Testis (tissue), 5 donors: ENCODE measurements at places on chromosomes 2 and 18. TPM values are rescaled to one million over a fixed set of nuclear protein-coding genes. Genes with fewer than 3 reads are reported as not detected.
A peak's percentile ranks its signal among the peaks of the same experiment; 100 is the strongest.

- H3K27me3 ChIP-seq: no peaks in the 10 kb centered on the region
- no peaks in the 10 kb centered on the region for H3K4me1 ChIP-seq
- no peak overlapping the region for H3K27ac ChIP-seq
- DNase-seq: no peak
- H3K36me3 ChIP-seq: no peaks in the 10 kb centered on the region
Measured at GRCh38 chr2:181404472-181404871, 52.7 kb upstream of the ITGA4 start.

DNA sequence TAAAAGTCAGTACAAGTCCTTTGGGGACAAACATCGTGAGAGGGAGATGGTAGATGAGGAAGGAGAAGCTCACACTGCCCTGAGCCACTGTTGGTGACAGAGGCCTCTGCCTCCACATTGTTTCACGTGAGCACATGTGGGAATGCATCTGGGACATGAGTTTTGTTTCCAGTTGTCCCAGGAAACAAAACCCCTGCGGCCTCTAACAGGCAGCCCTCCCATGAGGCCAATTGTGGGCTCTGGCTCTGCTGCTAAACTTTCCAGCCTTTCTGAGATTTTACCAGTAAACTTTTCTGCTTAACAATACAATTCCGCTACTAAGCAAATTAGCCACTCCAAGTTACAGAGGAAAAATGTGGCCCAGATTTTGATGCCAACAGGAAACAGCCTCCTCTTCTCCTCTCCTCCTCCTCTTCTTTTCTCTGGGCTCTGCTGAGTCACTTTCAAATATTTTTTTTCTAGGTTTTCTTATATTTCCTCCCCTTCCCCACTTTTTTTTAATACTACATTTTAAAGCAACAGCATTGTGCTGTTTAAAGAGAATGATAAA lies 23.4 kb upstream of the LRRC30 start:
- H3K27me3 ChIP-seq: no peaks in the 10 kb centered on the region
- H3K4me1 ChIP-seq: peaks cover 3% of the 10 kb centered on the region
- no peak overlapping the region for H3K4me3 ChIP-seq
- no peak for DNase-seq
- H3K36me3 ChIP-seq: no peaks in the 10 kb centered on the region

The AGXT gene
- not detected for total RNA-seq

GRCh38 chr18:13545955-13546354 lies 180.4 kb downstream of the FAM210A start:
- no peaks in the 10 kb centered on the region for H3K36me3 ChIP-seq
- peaks cover 1% of the 10 kb centered on the region for H3K4me1 ChIP-seq
- no peak overlapping the region for H3K27ac ChIP-seq
- H3K4me3 ChIP-seq: no peak overlapping the region

- no peak for DNase-seq
- H3K36me3 ChIP-seq: no peaks in the 10 kb centered on the region
- H3K4me1 ChIP-seq: no peaks in the 10 kb centered on the region
- no peak overlapping the region for H3K27ac ChIP-seq
- H3K4me3 ChIP-seq: no peak overlapping the region
- H3K27me3 ChIP-seq: no peaks in the 10 kb centered on the region
Measured at GRCh38 chr2:207483066-207483465, 46.7 kb upstream of the CREB1 start.

The ERBB4 gene
- 47.7 TPM for total RNA-seq

GRCh38 chr2:168545439-168546082 lies 89.5 kb downstream of the CERS6 start:
- no peaks in the 10 kb centered on the region for H3K27me3 ChIP-seq
- H3K36me3 ChIP-seq: no peaks in the 10 kb centered on the region
- H3K4me3 ChIP-seq: no peak overlapping the region
- H3K27ac ChIP-seq: no peak overlapping the region
- no peaks in the 10 kb centered on the region for H3K4me1 ChIP-seq
- DNase-seq: no peak

The OSR1 gene
- total RNA-seq: 8.9 TPM

The RDH14 gene
- 37.2 TPM for total RNA-seq

DNA sequence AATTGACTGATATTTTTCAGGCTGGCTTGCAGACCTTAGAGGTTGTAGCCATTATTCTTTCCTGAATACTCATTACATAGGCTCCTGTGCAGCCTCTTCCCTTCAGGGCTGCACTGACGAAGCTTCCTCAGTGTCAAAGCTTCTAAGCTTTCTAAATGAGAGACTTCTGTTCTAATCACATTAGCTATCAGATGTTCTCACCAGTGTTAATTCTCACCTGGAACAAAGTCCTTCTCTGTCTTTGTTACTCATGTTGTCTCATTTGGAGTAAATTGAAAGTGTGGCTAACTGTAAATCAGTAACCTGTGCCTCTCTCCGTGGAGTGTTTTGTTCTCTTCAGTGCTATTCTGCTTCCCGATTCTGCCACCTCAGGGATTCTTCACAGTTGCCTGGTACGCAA lies 76.9 kb downstream of the MC4R start:
- H3K27ac ChIP-seq: no peak overlapping the region
- DNase-seq: no peak
- H3K4me3 ChIP-seq: no peak overlapping the region
- no peaks in the 10 kb centered on the region for H3K4me1 ChIP-seq
- no peaks in the 10 kb centered on the region for H3K36me3 ChIP-seq
- H3K27me3 ChIP-seq: no peaks in the 10 kb centered on the region

DNA sequence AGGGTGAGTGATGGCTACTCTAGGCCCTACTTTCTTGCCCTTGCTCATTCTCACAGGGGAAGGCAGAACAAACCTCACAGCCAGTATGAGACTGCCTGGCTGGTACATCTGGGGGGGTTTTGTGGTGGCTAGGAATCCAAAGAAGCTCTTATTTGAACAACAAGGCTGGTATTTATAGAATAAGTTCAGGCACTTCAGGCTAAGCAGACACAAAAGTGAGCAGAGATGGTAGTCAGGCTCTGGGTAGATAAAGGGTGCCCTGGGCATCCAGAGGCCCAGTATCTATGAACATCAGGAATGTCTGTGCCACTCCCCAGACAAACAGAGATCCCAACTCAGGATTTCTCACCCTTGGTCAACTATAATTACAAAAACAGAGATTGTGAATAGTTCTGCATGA lies 57.2 kb upstream of the RTN4 start:
- H3K27me3 ChIP-seq: no peaks in the 10 kb centered on the region
- no peaks in the 10 kb centered on the region for H3K36me3 ChIP-seq
- H3K27ac ChIP-seq: no peak overlapping the region
- H3K4me1 ChIP-seq: peaks cover 6% of the 10 kb centered on the region

GRCh38 chr2:67459761-67460160 lies 62.6 kb downstream of the ETAA1 start:
- H3K27me3 ChIP-seq: no peaks in the 10 kb centered on the region
- H3K36me3 ChIP-seq: no peaks in the 10 kb centered on the region
- H3K4me3 ChIP-seq: no peak overlapping the region
- DNase-seq: no peak
- no peaks in the 10 kb centered on the region for H3K4me1 ChIP-seq
- H3K27ac ChIP-seq: no peak overlapping the region

DNA sequence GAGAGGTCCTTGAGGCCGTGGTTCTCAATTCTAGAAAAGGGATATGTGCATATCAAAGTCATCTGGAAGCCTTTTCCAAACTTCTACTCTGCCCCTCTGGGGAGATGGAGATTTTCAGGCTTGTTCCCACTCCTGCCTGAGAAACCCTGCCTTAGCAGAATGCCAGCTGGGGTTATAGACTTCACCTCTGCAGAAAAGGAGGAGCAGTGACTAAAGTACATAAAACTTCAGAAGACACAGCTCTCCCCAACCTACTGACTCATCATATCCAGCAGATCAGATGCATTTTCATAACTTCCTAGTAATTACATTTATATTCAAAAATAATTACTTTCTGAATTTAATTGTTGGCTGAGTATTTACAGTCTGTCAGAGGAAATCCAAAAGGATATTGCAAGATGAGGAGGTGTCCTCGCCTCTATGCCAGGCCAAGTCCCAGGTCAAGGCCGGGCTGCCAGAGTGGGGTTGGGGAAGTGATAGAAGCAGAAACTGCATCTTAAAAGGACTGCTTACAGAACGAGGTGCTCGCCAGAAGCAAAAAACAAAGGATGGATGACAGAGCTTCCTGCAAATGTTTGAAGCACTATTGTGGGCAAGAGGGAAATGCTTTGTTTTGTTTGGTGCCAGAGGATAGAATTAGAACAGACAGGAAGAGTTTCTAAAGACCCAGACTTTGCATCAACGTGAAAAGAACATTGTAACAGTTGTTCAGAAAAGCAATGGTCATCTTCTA lies 75.6 kb upstream of the APCDD1 start:
- H3K36me3 ChIP-seq: no peaks in the 10 kb centered on the region
- H3K4me1 ChIP-seq: no peaks in the 10 kb centered on the region
- DNase-seq: no peak
- H3K27me3 ChIP-seq: no peaks in the 10 kb centered on the region
- no peak overlapping the region for H3K27ac ChIP-seq

DNA sequence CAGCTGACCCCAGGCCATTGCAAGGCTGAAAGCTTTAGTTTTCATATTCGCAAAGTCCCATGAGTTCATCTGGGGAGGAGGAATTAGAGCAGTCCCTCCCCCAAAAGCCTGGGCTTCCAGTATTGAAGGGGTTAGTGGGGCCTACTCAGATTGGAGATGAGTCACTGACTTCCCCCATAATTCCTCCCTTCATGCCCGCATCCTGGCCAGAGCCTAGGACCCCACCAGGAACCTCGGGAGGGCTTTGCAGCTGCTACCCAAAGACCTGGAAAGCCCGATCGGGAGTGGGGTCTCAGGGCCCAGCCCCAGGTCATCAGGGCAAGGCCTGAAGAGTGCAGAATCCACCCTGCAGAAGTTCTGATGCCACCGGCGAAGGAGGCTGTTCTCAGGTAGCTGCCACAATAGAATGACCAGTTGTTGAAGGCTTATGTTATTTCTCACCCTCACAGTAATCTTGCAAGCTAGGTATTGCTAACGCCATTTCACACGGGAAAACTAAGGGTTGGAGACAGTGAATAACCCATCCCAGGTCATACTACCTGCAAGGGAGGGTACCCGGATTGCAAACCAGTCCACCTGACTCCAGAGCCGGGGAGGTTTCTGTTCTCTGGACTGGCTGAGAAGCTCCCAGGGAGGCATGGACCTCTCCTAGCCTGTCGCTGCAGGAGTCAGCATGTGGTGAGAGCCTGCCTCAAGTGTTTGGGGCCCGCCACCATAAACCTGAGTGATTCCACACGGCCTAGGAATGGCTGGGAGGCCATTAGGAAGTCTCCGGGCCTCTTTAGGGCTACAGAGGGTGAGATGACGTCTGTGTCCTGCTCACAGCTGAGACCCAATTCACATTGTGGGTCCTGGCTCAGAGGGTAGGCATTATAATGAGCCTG lies 5.8 kb upstream of the ARID5A start:
- peaks cover 48% of the 10 kb centered on the region for H3K4me1 ChIP-seq
- no peak overlapping the region for H3K27ac ChIP-seq
- H3K36me3 ChIP-seq: no peaks in the 10 kb centered on the region

The COL4A4 gene
- total RNA-seq: 3.0 TPM

GRCh38 chr2:45729753-45730512 lies 78.5 kb downstream of the PRKCE start:
- no peak for DNase-seq
- no peak overlapping the region for H3K4me3 ChIP-seq
- no peaks in the 10 kb centered on the region for H3K27me3 ChIP-seq
- no peaks in the 10 kb centered on the region for H3K36me3 ChIP-seq

The TNS1 gene
- 256 TPM for total RNA-seq

- no peak overlapping the region for H3K4me3 ChIP-seq
- DNase-seq: no peak
- peaks cover 7% of the 10 kb centered on the region for H3K4me1 ChIP-seq
- no peaks in the 10 kb centered on the region for H3K36me3 ChIP-seq
- no peaks in the 10 kb centered on the region for H3K27me3 ChIP-seq
Measured at GRCh38 chr2:9984871-9985480, 33.5 kb downstream of the GRHL1 start.

- DNase-seq: peak; percentile 91
- H3K4me3 ChIP-seq: peak overlapping the region; percentile 85
- peaks cover 24% of the 10 kb centered on the region for H3K4me1 ChIP-seq
- peak overlapping the region; percentile 94 for H3K27ac ChIP-seq
- no peaks in the 10 kb centered on the region for H3K36me3 ChIP-seq
- no peaks in the 10 kb centered on the region for H3K27me3 ChIP-seq
Measured at GRCh38 chr2:188292348-188293239, 920 bp downstream of the GULP1 start.

DNA sequence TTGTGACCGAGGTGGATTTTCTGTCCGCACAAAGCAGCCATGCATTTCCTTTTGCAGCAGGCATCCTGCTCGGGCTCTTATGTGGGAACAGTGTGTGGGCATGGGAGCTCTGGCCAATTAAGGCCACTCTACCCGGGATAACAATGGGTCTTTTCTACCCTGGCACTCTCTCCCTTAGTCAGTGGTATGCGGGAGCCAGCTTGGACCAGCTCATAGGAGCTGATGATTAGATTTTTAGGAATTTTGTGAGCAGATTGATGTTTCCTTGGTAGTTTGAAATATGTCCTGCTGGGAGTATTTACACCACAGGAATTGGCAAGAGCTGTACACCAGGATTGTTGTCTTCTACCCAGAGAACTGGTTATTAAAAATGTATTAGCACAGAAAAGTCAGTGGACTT lies 89.3 kb downstream of the SPP2 start:
- no peak for DNase-seq
- H3K27ac ChIP-seq: no peak overlapping the region
- no peak overlapping the region for H3K4me3 ChIP-seq
- no peaks in the 10 kb centered on the region for H3K36me3 ChIP-seq
- no peaks in the 10 kb centered on the region for H3K27me3 ChIP-seq
- H3K4me1 ChIP-seq: no peaks in the 10 kb centered on the region

- peaks cover 15% of the 10 kb centered on the region for H3K4me1 ChIP-seq
- H3K27me3 ChIP-seq: no peaks in the 10 kb centered on the region
- DNase-seq: no peak
- H3K4me3 ChIP-seq: no peak overlapping the region
Measured at GRCh38 chr2:109346601-109347228, 217.7 kb downstream of the SH3RF3 start.

- no peaks in the 10 kb centered on the region for H3K27me3 ChIP-seq
- H3K27ac ChIP-seq: no peak overlapping the region
- no peak for DNase-seq
- H3K4me3 ChIP-seq: no peak overlapping the region
Measured at GRCh38 chr2:200101922-200102321, 146.5 kb downstream of the MAIP1 start.

GRCh38 chr2:226798422-226799210 lies 1.0 kb downstream of the IRS1 start:
- peak overlapping the region; percentile 77 for H3K4me3 ChIP-seq
- DNase-seq: peak; percentile 53
- H3K27ac ChIP-seq: peak overlapping the region; percentile 82
- H3K4me1 ChIP-seq: peaks cover 14% of the 10 kb centered on the region
- H3K27me3 ChIP-seq: no peaks in the 10 kb centered on the region

- no peak for DNase-seq
- H3K4me1 ChIP-seq: peaks cover 9% of the 10 kb centered on the region
- no peak overlapping the region for H3K4me3 ChIP-seq
- no peaks in the 10 kb centered on the region for H3K36me3 ChIP-seq
- H3K27me3 ChIP-seq: no peaks in the 10 kb centered on the region
Measured at GRCh38 chr2:223856584-223856983, 19.2 kb upstream of the AP1S3 start.

- H3K27ac ChIP-seq: no peak overlapping the region
- no peaks in the 10 kb centered on the region for H3K4me1 ChIP-seq
- H3K27me3 ChIP-seq: no peaks in the 10 kb centered on the region
- no peak overlapping the region for H3K4me3 ChIP-seq
- H3K36me3 ChIP-seq: no peaks in the 10 kb centered on the region
Measured at GRCh38 chr18:22934789-22935188, 1.7 kb downstream of the RBBP8 start.

The COL3A1 gene
- total RNA-seq: 39.7 TPM
